Stimulated activated naive CD8-positive, alpha-beta T cell treated with anti-CD3 and anti-CD28 coated beads, Interleukin-15, Interleukin-2, amounts not matched to agents 100 U/mL and 50 U/mL, for 24 hours (primary cell): ENCODE measurements at places on chromosomes 7 and 10.

DNA sequence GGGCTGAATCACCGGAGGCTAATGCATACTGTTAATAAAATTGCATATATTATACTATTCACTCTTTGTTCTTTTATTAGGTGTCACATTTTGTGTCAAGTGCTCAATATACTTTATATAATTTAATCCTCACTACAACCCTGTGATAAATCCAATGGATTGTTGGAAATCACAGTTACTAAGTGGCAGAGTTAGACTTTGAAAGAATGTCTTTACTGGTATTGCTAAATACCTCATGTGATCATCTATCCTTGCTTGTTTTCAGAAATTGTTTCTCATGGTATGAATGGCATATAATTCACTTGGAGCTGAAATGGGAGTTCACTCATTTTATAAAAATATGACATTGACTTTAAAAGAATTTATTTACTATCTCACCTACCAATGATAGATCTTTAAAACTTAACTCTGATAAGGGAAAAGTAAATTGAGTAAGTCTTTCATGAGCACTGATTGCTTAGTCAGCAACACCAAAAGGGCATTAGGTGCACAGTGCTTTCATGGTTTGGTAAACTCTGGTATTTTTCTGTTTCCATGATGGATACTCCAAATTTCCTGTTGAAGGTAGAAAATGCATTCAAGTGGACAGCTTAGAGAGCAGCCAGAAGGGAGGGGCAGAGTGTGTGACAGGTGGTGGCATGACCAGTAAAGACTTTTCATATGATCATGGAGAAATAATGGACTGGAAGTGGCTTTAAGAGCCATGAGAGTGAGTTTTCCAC is 22.6 kb downstream of the ENKUR start:
- DNase-seq, result no peak

GRCh38 chr10:125213541-125214282 is 53.3 kb upstream of the CTBP2 start:
- no peak for DNase-seq

DNA sequence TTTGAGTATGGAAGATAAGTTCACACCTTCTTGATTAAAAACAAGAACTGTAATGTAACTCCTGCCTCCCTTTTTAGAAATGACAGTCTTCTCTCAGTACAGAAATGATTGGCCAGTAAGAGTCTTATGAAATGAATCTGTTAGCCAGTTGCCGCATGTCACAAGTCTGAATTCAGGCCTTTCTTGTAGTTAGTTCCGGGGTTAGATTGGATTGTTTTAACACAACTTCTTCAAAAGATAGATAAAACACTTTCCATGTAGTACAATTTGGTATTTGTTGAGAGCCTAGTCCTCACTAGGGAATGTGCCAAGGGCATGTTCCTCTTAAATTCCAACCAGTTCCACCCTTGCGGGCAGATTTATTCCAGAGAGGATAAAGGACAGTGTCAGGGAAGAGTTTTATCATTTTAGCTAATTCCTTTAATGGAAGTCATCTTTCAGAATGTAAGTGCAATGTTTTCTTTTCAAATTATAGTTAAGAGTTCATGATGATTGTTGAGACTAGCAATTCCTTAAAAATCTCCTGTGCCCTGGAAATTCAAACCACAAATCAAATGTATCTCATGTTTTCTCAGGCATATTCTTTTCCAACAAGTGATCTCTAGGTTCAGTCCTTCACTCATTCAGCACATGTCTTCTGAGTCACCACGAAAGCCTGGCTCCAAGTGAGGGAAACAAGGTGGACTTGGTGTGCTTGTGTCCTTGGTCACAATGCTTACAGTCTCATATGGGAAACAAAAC is 4.1 kb downstream of the FHIP2A start:
- DNase-seq, result no peak

DNA sequence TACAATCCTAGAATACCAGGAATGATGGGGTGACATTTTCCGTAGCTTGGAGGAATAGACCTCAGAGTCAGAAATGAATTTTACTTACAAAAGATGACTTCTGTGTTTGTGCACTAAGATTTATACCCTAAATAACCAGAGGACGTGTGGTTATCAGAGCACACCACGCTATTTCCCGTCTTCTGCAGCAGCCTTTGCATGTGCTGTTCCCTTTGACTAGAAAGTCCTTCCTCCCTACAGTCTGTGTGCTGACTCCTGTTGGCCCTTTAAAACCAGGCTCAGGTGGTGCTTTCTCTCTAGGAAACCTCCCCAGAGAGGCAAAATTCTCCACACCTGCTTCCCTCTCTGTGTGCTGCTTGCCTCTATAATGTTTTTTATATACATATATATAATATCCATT is 73.3 kb upstream of the SMNDC1 start:
- no peak for DNase-seq

GRCh38 chr7:117165656-117166055 is 157.2 kb downstream of the WNT2 start:
- no peak for DNase-seq

GRCh38 chr7:33750177-33750576 is 155.2 kb upstream of the BMPER start:
- DNase-seq, result no peak

GRCh38 chr7:157080111-157080730 is 58.5 kb upstream of the UBE3C start:
- DNase-seq, result no peak

- no peak for DNase-seq
Measured at GRCh38 chr10:21463436-21463835, 62.0 kb downstream of the SKIDA1 start.

GRCh38 chr10:70535001-70535400 is 56.4 kb downstream of the PALD1 start:
- DNase-seq, result no peak

GRCh38 chr10:119319161-119319919 is 112.0 kb downstream of the GRK5 start:
- DNase-seq, result no peak

DNA sequence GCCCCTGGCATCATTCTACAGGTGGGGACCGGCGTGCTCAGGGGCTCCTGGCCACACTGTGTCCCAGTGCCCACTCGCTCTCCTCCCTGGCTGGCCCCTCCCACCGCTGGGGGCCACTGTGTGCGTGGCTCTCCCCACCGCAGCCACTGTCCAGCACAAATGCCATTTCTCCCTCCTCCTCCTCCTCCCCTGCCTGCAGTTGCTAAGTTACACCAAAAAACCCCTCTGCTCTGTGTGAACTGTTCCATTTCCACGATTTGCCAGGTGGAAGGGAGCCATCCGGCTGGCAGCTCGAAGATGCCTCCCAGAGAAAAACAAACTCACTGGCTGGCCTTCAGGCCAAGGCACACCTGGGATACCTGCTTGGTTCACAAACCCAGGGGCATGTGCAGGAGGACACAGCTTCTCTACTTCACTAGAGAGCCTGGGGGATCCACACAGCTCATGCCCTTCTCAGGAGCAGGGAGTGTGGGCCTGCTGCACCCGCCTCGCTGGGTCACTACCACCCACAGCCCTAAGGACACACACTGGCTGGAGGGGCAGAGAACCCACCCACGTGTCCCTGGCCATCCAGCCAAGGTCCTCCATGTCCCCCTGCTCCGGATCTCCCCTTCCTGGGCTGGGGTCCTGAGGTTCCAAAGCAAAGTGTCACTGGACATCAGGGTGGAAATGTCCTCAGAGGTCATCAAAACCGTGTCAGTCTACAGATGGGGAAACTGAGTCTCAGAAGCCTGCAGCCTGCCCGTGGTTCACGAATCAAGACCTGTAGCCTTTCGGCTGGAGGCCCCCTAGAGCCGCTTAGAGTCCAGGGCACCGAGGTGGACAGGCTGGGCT is 1.7 kb downstream of the RASGEF1A start:
- DNase-seq, result no peak

DNA sequence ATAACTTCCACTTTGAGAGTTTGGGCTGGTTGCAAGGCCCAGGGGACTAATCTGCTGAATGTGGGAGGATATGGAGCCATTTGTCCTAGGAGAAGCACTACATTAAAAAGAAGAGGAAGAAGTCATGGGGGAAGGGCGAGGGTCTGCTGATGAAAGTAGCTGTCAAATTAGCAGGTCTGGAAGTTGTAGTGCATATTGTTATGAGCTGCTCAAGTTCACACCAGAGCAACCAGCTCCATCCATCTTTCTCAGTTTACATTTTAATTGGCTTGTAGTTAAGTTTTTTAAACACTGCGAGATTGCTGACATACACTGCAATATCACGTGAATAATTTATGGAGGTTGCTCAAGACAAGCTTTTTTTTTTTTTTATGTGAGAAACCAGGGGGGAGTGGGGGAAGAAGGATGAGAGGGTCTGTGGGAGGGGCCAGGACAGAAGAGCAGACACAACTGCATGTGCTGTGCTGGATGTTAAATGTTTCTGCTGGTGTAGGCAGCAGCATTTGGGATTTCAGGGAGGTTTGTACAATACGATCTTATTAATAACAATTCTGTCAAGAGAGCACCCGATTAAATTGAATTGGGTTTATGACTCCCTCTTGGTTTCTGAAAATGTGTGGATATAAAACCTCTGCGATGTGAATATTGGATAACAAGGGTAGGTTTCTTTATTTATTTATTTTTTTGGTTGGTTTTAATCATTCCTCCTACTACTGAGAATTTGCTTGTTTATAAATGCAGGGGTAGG is 759.0 kb upstream of the GALNT17 start:
- DNase-seq, result no peak

GRCh38 chr7:90401989-90402388 is 1.3 kb upstream of the CLDN12 start:
- no peak for DNase-seq

- DNase-seq, result no peak
Measured at GRCh38 chr10:52567247-52567580, 205.4 kb downstream of the MBL2 start.

DNA sequence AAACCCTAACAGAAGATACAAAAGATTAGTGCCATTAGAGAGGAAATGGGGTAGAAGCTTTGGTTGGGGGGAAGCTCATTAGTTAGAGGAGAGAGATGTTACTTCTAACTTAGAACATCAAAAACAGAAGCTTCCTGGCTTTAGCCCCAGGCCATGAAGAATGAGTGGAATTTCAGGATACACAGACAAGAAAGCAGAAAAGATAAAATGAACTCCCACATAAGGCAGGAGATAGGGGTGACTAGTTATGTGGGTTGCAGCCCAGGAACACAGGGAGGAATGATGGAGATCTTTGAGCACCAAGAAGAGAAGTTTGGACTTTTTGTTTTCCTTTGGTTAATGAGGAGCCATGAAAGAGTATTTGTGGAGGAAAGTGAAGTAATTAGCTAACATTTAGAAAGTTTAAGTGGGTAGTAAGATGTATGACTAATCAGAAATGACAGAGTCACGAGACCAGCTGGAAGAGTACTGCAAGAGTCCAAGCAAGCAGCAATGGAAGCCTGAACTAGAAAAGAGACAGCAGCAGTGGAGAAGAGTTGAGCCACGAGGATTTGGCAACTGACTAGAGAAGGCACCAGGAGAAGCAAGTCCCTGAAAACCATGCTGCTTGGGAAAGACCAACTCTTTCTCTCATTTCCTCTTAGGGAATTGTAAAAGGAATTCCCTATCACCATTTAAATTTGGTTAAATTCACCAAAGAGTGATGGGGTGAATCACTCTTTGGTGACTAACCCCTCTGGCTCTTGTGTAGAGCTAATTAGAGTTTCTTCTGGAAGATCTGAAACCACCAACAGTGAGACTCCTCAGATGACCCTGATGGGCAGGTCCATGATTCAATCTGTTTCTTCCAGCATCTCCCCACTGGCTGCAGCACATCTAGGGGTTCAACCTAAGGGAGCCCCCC is 131.9 kb downstream of the KCNMA1 start:
- no peak for DNase-seq

- no peak for DNase-seq
Measured at GRCh38 chr7:1914321-1914720, 244.2 kb downstream of the ELFN1 start.

DNA sequence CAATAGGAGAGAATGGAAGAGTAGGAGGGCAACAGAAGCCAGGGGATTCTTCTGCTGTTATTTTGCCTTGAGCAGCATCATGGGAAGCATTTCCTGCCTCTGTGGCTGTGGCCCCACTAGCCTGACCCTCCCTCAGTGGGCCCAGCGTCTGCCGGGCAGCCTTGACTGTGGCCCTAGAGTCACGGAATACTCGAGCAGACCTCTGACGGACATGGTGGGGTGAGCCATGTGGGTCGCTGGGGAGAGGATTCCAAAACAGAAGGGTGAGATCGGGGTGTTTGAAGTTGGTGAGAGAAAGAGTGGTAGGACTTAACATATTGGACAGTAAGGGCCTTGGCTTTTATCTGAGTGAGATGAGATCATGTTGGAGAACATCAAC is 8.3 kb upstream of the PRKAG2 start:
- no peak for DNase-seq

- no peak for DNase-seq
Measured at GRCh38 chr10:73459683-73460314, 26.4 kb upstream of the MSS51 start.

DNA sequence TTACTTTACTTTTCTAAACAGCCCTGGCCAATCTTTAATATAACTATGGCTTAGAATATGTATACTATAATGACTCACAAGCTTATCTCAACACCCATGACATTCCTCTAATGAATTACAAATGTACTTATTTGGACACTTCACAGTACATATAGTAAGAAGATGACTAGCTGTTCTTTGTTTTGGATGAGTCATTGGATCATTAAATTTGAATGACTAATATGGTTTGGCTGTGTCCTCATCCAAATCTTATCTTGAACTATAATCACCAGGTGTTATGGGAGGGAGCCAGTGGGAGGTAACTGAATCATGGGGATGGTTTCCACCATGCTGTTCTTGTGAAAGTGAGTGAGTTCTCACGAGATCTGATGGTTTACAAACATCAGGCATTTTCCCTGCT is 807.5 kb upstream of the SORCS1 start:
- no peak for DNase-seq

- DNase-seq, result no peak
Measured at GRCh38 chr7:44236333-44236728, 35.6 kb downstream of the YKT6 start.

GRCh38 chr10:48608279-48608681 is 3.4 kb upstream of the ARHGAP22 start:
- DNase-seq, result peak; percentile 37

GRCh38 chr10:33126742-33127141 is 168.7 kb upstream of the ITGB1 start:
- DNase-seq, result no peak

DNA sequence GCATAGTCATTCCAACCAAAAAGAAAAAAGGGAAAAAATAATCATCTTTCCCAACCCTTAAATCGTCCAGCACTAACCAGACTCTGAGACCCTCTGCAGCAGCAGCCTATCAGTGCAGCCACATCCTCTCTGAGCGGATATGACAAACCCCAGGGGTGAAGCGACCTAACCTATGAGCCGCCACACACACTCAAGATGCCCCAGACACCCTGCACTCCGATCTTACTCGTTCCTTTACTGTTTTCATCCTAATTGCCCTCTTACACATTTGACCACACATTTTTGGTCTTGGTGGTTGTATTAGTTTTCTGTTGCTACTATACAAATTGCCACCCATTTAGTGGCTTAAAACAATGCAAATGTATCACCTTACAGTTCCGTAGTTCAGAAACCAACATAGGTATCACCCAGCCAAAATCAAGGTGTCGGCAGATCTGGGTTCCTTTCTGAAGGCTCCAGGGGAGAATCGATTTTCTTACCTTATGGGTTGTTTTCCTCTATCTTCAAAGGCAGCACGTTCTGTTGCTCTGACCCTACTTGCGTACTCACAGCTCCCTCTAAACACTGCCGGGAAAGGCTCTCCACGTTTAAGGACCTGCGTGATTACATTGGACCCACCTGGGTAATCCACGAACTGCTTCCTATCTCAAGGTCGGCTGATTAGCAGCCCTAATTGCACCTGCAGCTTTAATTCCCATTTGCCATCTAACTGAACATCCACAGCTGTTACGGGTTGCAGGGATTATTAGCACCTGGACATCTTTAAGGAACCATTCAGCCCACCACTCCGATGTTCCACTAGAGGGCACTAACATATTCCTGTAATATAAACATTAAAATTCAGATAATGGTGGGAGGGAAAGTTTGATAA is 37.3 kb upstream of the PRSS1 start:
- DNase-seq, result peak; percentile 33
